NCI-H524 treated with DMSO at 0.1 percent for 48 hours (cell line): ENCODE measurements at places on chromosomes 6 and 20.

- no peak for DNase-seq
These were observed 5.7 kb upstream of the FAM209A start for GRCh38 chr20:56518721-56519398.

- no peak for DNase-seq
These were observed 109.1 kb downstream of the SASH1 start for GRCh38 chr6:148451690-148452089.

- DNase-seq = no peak
These were observed 32.3 kb downstream of the MOXD1 start for GRCh38 chr6:132368916-132369481.

GRCh38 chr6:31945507-31946369, at the start of gene CFB:
Gene CFB (plus strand): TSS chr6:31946095. CDS start chr6:31946222, 127 bp downstream.
- no peak for DNase-seq

DNA sequence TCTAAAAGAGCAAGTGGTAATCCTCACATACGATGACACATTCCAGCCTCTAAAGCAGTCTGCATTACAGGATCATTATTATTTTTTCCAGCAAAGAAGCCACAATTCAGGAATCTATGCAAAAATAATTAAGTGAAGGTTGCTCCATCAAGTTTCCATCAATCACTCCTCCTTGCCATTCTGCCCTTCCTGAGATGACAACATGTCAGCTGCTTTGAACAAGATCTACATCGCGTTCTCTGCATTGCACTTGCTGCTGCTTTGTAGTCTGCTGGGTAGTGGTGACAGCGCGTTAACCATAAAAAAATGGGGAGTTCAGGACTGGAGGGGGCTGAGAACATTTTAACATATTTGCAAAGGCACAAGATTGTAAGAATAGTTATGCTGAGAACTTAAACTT, 147.7 kb downstream of the GMPR start:
- no peak for DNase-seq

DNA sequence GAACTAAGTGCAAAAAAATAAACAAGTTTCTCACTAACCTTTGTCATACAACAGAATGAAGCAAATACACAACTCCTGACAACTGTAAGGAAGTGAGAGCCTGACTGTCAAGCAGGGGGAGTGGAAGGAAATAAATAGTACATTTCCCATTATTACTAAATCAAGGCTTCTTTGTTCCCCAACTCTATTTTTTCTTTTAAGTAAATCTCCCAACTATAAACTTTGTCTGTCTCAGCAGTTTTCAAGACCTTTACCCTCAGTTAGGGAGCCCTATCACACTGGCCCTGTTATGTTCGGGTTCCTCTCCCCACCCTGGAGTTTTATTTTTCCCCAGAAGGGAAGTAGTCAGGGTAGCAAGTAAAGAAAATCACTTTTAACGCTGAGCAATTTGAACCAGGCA, 24.1 kb upstream of the IPCEF1 start:
- no peak for DNase-seq

DNA sequence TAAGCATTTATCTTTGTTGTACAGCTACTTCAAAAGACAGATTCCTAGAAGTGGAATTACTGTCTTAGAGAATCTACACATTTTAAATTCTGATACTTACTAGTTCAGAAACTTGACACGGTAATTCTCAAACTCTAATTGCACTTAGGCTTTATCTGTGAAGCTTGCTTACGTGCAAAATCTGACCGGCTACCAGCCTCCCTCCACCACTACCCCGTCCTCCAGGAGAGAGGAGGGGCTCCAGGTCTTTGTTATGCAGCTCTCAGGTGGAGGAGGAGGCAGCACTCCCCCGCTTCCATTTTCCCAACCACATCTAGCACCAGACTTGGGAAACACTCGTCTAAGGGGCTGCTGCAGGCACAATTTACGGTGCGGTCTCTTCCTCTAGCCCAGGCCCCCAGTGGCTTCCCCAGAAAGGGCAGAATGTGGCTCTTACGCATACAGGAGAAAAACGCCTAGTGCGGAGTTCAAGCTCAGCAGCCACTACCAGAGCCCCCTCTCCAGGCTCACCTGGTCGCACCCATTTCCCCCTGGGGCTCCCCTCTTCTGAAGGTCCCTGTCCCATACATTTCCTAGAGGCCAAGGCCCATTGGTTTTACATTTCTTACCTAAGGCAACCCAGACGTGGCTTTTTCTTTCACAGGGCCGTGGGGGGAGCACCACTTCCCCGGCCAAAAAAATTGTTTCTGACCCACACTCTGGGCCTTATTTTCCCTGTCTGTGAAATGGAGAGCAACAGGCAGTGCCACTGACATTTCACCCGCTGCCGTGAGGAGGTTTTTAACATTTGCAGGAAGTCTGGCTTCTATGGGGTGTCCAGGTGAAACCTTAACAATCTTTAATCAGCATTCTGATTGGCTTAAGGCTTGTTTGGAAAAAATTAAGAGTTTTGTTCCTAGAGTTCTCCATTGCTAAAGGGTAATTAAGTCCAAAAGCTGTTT, 1.6 kb upstream of the TGIF2 start:
- no peak for DNase-seq

DNA sequence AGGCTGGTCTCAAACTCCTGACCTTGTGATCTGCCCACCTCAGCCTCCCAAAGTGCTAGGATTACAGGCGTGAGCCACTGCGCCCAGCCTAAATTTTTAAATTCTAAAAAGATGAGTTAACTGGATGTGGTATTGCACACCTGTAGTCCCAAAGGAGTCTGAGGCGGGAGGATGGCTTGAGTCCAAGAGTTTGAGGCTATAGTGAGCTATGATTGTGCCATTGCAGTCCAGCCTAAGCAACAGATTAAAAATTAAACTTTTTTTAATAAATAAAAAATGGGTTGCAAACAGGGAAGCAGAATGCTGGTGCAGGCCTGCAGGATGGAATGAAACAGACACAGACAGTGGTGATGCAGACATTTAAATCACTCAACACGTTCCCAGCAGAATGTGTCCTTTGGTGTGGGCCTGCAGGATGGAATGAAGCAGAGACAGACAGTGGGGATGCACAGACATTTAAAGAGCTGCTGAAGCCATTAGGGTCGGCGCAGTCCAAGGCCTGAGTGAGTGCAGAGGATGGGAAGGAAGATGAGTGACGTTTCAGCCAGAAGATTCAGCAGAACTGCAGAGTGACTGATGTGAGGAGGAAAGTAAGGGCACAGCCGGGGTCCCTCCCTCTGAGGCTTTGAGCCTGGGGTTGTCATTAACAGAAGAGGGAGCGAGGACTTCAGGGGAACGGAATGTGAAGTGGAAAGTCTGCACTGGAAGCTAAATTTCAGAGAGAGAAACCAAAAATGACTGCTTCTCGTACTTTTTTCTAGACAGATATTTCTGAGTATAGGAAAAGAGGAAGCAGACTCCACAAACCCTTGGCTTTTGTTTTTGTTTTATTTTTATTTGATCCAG, 117.5 kb downstream of the RIN2 start:
- DNase-seq = no peak

GRCh38 chr20:2135013-2135412, 33.4 kb downstream of the STK35 start:
- no peak for DNase-seq

DNA sequence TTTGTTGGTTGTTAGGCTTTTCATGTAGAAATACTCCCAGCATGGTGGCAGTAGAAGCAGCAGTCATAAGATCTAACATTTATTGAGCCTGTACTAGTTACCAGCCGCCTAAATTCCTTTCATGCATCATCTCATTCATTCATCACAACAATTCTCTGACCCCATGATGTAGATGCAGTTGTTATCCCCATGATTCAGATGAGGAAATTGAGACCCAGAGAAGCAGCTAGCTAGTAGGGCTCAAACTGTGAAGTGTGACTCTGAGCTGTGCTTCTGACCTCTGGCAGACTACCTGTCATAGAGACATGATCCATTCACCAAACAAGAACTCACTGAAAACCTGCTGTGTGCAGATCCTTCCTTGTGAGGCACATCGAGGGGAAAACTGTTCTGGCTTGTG, 16.9 kb downstream of the RREB1 start:
- DNase-seq = no peak

DNA sequence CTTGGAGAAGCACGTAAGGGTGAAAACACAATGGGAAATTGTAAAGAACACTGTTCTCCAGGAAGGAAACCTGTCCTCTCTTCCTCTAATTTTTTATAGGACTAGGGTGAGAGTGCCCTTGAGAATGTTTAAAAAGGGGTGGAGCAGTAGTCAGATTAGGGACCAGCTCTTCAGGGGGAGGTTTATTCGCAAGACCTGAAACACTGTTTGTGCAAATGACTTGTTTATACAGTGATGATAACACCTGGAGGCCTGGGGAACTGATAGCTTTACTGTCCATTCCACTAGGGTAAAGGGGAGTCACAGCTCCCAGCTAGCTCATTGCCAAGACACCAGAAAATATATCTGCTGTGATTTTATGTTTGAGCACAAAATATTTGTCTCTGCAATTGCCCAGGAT, 8.1 kb upstream of the FUT9 start:
- DNase-seq = no peak

- DNase-seq = no peak
These were observed 57.8 kb downstream of the SLC22A23 start for GRCh38 chr6:3398755-3399696.

- DNase-seq = no peak
These were observed 598.6 kb downstream of the TBC1D32 start for GRCh38 chr6:120735641-120736040.

DNA sequence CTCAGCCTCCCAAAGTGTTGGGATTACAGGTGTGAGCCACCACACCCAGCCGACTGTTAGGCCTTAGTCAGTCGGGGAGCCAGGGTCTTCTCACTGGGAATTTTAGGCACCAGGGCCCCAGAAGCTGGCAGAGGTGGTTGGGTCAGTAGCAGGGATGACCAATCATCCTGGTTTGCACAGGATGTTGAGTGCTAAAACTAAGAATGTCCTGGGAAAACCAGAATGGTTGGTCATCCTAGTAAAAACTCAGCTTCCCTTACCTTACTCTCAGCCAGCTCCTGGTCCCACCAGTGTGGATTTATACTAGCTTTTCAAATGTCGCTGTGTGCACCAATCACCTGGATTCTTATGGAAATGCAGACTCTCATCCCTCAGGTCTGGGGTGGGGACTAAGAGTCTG, 31.8 kb downstream of the KCNG1 start:
- no peak for DNase-seq

DNA sequence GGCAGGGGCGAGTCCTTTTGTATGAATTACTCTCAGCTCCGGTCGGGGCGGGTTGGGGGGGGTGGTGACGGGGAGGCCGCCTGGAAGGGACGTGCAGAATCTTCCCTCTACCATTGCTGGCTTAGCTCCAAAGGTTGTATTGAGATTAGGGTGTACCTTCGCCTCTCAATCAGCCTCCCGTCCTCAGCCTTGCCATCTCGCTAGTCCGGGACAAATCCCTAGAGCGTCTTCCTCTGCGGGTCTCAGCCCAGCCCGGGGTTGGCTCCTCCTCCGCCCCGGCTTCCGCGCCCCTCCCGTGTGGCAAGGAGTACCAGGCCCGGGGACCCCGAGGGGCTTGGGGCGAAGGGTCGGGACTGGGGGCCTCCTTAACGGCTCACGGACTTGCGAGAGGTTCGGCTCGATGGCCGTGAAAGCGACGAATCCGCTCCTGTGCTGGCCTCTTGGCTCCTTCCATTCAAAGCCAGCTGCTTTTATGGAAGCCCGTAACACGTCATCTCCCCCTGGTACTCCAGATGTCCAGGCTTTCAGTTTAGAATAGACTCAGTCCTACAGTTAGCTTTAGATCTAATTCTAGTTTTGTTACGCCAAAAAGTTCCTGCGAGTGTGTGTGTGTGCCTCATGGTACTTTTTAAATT, 636 bp upstream of the EEF1A1 start:
- peak; percentile 89 for DNase-seq

GRCh38 chr6:31652925-31653724, 664 bp upstream of the BAG6 start:
- no peak for DNase-seq

DNA sequence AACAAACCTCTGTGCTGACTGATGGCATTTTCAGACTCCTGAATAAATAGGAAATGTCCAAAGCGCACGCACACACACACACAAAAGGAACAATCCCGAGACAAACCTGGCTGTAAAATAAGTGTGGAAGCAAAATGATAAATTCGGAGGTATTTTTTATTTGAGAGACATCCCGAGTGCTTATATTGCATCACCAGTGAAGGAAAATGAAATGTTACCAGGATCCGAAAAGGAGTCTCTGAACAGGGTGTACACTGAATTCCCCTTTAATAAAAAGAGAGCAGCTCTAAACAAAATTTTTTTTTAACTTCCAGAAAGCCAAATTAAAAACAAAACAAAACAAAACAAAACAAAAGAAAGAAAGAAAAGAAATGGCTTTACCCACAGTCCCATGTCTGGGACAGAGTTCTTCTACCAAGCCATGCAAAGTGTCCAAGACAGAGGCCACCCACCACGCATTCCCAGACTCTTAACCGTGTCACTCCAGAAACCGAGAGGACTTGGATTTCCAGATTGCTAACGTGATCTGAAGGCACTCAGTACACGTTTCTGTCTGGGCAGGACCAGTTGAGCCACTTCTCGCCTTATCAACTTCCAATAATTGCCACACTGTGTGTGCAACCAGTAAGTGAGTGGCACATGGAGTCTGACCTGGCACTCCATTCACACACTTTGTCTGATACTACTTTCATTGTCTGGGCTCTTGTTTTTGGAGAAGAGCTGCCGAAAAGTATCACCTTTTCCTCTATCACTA, 817 bp downstream of the ME1 start:
- DNase-seq = no peak

GRCh38 chr20:48818481-48818987, 9.3 kb downstream of the PREX1 start:
- no peak for DNase-seq

GRCh38 chr6:156376091-156376490, 401.1 kb upstream of the ARID1B start:
- no peak for DNase-seq

DNA sequence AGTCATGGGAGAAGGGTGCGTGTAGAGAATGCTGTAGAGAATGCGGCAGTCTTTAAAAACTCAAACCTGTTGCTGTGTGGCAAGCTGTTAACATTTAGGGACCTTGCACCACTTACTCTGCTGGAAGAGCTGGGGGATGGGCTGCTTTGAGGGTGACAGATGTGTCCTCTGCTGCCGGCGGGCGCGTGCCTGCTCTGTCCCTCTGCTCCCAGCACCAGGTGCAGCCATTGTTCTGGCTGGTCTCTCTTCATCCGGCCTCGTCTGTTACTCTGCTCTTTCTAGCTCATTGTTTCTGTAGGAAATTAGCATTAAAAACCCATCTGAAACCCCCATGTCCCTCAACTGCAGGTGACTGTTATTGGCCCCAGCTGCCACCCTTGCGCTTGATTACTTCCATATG, 78.5 kb downstream of the CBFA2T2 start:
- peak; percentile 100 for DNase-seq

- DNase-seq = no peak
These were observed 85.5 kb upstream of the ZNF217 start for GRCh38 chr20:53678990-53679596.

- DNase-seq = no peak
These were observed 529.2 kb upstream of the JARID2 start for GRCh38 chr6:14716499-14717146.
